ENCODE measurements at places on chromosomes 13 and 19.

GRCh38 chr19:1110809-1111640 is 7.2 kb downstream of the GPX4 start:
- peak overlapping the region; percentile 78 for H3K27ac ChIP-seq
- no peak for DNase-seq
- H3K27me3 ChIP-seq = no peaks in the 10 kb centered on the region
- H3K4me1 ChIP-seq = peaks cover 57% of the 10 kb centered on the region

DNA sequence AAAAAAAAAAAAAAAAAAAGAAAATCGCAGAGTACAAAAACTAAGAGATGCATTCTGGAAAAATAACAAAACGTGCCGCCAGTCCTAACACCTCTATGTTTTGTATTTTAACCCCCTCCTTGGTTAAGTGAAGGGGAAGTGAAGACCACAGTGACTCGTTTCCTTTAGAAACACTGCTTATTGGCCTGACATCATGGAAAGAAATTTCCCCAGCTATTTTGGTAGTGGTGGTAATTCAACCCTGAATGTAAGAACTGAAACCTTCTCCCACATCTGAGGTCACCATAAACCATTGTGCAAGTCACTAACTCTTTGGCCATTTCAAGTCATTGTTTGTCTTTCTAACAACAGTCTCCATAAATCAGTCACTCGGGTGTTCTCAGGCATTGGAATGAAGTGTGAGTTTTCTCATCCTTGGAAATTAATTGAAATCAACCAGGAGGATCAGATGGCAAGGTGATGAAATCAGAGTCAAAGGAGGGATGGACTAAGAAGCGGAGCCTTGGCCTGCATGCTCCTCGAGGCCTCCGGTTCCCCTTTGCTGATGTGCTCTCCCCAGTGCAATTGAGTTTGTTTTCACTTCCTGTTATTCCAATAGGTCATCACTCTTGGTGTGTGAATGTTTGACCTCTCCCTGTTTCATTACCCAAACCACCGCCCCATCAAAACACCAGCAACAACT is 443.9 kb downstream of the FGF9 start:
- no peak for DNase-seq
- H3K27ac ChIP-seq = no peak overlapping the region
- no peaks in the 10 kb centered on the region for H3K36me3 ChIP-seq
- H3K4me3 ChIP-seq = no peak overlapping the region
- no peaks in the 10 kb centered on the region for H3K4me1 ChIP-seq
- H3K27me3 ChIP-seq = no peaks in the 10 kb centered on the region

DNA sequence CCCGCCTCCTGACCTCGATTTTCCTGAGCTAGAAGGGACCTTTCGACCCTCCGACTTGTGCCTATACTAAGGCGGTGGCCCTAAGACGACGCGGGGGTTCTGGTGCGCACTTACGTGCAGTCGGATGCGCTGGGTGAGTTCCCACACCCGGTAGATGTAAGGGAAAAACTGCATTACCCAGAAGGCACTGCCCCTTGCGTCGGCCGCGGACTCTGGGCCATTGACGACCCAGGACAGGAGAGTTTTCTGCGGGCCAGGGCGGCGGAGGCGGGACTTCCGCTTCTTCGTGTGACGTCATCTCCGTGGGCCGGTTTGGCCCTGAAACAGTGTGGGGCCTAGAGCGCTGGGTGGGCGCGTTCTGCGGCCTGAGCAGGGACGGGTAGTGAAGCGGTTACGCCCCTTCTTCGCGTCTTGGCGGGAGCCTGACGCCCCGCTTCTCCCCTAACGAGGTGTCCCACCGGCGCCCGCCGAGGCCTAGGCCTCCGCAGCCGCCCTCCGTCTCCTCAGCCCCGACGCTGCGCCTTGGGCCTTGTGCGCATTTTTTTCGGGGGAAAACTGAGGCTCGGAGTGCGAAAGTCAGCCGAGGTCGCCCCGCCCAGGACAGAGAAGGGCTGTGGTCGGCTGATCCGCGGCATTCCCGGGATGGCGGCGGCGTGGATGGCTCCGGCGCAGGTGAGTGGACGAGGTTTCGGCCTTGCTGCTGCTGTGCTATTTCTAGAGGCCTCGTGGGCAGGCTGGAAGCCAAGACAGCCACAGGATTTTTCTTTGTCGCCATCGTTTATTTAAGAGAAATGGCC is at the start of gene ZNF460:
Gene ZNF460, plus strand, starts transcription at position 321 of the 797 bp plus-strand sequence. Its CDS starts 322 bp downstream, at position 643.
- peak within 1 kb of the TSS; percentile 97 for H3K27ac ChIP-seq
- peaks cover 29% of the 10 kb centered on the region for H3K4me1 ChIP-seq
- peak; percentile 99 for DNase-seq
- no peaks in the 10 kb centered on the region for H3K27me3 ChIP-seq

GRCh38 chr13:64314331-64314730 is 2898.7 kb upstream of the PCDH20 start:
- H3K36me3 ChIP-seq = no peaks in the 10 kb centered on the region
- no peaks in the 10 kb centered on the region for H3K27me3 ChIP-seq
- no peaks in the 10 kb centered on the region for H3K4me1 ChIP-seq
- DNase-seq = no peak
- H3K27ac ChIP-seq = no peak overlapping the region

DNA sequence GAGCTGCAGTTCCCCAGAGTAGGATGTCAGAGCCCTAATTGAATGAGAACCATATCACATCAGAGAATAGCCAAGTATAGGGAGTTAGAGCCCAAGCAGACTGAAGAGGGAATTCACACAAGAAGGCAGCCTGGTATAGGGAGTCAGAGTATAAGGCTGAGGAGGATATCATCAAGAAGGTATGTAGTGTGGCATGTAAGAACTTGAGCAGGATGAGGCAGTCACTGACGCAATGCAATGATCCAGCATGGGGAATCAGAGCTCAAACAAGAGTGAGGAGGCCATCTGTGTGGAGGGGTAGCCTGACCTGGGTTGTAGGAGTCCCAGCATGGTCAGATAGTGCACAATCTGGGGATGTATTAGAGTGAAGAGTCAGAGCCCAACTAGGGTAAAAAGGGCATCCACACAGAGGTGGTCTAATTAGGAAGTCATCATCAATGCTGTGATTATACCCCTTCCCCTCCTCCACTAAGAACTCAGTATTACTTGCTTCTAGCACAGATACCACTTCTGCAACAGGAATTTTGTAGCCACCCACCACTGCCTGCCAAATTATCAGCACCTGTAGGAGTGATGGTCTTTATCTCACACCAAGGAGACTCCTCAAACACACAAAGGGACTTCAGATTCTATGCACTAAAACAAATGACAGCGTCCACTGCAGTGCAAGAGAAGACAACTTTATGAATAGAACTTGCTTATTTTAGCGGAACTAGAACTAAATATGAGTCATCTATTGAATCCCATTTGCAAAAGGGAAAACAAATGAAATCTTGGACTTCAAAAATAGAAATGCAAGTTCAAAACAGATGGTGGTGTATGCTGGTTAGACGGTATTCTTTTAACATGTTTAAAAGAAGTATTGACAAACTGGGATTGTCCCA is 107.2 kb downstream of the FNDC3A start:
- H3K27ac ChIP-seq = no peak overlapping the region
- H3K27me3 ChIP-seq = no peaks in the 10 kb centered on the region

- H3K27me3 ChIP-seq = no peaks in the 10 kb centered on the region
- H3K27ac ChIP-seq = no peak overlapping the region
- no peaks in the 10 kb centered on the region for H3K36me3 ChIP-seq
- H3K4me1 ChIP-seq = peaks cover 35% of the 10 kb centered on the region
- DNase-seq = no peak
Measured at GRCh38 chr13:110367620-110368019, 60.5 kb downstream of the COL4A2 start.

- peaks cover 78% of the 10 kb centered on the region for H3K36me3 ChIP-seq
- no peak overlapping the region for H3K4me3 ChIP-seq
- no peaks in the 10 kb centered on the region for H3K4me1 ChIP-seq
- no peak overlapping the region for H3K27ac ChIP-seq
- no peaks in the 10 kb centered on the region for H3K27me3 ChIP-seq
Measured at GRCh38 chr13:23357349-23357748, 76.2 kb downstream of the SACS start.

DNA sequence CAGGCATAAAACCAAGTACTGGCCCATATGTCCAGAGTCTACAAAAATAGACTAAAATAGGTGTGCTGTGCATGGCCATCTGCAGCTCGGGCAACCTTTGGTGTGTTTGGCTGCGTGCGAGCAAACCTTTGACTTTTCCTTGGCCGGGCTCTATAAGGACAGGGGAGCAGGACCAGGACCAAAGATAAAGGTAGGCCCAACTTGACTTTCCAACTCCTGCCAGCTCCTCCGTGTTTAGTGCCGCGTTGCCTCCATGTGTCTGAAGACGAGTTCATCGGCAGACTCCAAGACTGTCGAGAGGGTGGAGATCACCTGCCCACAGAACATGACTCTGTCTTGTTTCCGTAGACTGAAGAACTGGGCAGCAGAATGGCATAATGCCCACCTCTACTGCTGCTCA is 375.5 kb downstream of the IRS2 start:
- no peak overlapping the region for H3K4me3 ChIP-seq
- H3K4me1 ChIP-seq = peaks cover 11% of the 10 kb centered on the region
- no peak overlapping the region for H3K27ac ChIP-seq
- H3K27me3 ChIP-seq = no peaks in the 10 kb centered on the region
- no peaks in the 10 kb centered on the region for H3K36me3 ChIP-seq
- no peak for DNase-seq

GRCh38 chr19:1360818-1361461 is 22.8 kb upstream of the NDUFS7 start:
- H3K4me1 ChIP-seq = peaks cover 33% of the 10 kb centered on the region
- peak overlapping the region; percentile 28 for H3K4me3 ChIP-seq
- H3K27ac ChIP-seq = peak overlapping the region; percentile 78
- no peaks in the 10 kb centered on the region for H3K27me3 ChIP-seq

DNA sequence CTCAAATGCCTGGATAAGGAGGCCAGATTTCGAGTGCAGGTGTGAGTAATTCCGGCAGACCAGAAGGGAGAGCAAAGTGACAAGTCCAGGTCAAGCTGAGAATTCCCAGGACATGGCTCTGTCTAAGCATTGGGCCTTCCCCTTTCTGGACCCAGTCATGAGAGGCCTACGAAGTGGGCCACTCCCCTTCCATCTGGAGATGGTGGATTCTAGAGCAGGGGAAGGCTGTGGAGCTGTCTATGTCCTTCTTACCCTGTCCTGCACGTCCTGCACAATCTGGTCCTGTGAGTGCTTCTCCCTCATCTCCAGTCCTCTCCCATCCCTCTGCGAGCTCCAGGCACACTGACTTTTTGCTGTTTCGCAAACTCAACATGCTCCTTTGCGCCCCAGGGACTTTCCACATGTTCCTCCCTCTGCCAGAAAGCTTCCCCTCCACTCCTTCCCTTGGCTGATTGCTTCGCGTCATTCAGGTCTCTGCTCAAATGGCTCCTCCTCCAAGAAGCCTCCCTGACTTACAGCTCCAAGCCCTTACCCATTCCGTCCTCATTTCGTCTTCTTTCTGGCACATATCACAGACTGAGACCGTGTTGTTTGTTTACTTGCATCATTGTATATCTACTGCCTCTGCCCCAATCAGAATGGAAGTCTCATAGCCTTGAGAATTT is 193.2 kb downstream of the URI1 start:
- H3K27ac ChIP-seq = no peak overlapping the region
- no peaks in the 10 kb centered on the region for H3K4me1 ChIP-seq
- no peaks in the 10 kb centered on the region for H3K27me3 ChIP-seq
- no peak for DNase-seq

- H3K4me3 ChIP-seq = peak overlapping the region; percentile 33
- H3K27ac ChIP-seq = peak overlapping the region; percentile 45
- DNase-seq = no peak
- H3K27me3 ChIP-seq = peaks cover 8% of the 10 kb centered on the region
- peaks cover 23% of the 10 kb centered on the region for H3K4me1 ChIP-seq
- no peaks in the 10 kb centered on the region for H3K36me3 ChIP-seq
Measured at GRCh38 chr19:45601115-45601514, 897 bp downstream of the GPR4 start.

DNA sequence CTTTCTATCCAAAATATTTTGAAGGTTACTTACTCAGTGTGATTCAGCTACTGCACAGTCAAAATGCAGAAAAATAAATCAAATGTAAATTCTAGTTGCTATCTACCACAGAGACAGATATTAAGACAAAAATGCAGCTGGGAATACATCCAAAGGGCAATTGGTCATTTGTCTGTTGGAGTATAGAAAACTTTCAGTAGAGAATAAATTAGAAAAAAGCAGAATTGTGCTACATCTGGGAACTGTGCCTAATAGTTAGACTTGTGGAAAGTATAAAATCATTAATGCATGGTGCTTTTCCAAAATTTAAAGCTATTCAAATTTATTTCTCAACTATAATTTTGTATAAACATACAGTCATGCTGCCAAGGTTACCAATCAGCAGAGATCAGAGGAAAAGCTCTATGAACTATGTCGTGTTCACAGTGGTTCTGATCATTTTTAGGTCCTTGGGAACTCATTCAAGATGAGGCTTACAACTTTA is 1635.8 kb downstream of the PCDH9 start:
- H3K4me1 ChIP-seq = no peaks in the 10 kb centered on the region
- peak; percentile 71 for DNase-seq
- no peak overlapping the region for H3K4me3 ChIP-seq
- H3K27me3 ChIP-seq = no peaks in the 10 kb centered on the region

DNA sequence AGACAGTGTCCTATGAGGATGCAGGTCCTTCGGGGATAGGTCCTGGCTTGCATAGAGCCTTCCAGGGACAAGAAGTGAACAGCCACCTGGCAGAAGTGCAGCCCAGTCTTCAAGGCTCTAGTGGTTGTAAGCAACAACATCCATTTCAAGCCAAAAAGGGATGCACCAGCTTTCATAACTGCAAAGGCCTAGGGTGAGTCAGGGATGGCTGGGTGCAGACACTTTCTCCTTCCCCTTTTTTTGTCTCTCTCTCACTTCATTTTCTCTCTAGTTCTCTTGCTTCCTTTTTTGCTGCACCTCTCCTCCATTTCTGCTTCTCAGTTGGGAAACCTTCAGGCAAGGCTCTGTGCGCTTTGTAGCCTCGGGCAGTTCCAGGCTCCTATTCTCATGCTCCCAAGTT is 196.2 kb upstream of the ZNF536 start:
- H3K36me3 ChIP-seq = no peaks in the 10 kb centered on the region
- H3K4me1 ChIP-seq = no peaks in the 10 kb centered on the region
- no peak overlapping the region for H3K27ac ChIP-seq
- H3K27me3 ChIP-seq = no peaks in the 10 kb centered on the region

DNA sequence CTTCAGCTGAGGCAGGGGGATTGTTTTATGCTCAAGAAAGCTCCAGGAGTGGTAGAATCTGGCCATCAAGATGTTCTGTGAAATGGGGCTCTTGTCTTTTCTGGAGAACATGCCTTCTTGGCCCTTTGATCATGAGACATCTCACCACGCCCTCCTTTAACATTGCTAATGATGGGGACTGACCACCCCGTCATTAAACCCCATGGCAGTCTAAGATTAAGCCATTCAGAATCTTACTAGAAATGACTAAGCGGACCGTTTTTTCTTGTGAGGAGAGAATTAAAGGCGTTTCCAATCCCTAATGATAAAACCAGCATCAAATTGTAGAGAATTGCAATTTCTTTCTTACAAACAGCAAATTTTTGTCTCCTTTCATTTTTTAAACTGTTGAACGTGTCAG is 89.4 kb downstream of the COL4A2 start:
- no peak for DNase-seq
- no peak overlapping the region for H3K4me3 ChIP-seq
- no peaks in the 10 kb centered on the region for H3K27me3 ChIP-seq
- H3K4me1 ChIP-seq = no peaks in the 10 kb centered on the region
- H3K27ac ChIP-seq = peak overlapping the region; percentile 60

Measured in stomach (tissue), 19 donors.